ENCODE measurements at places on chromosomes 4 and X. TPM values are rescaled to one million over a fixed set of nuclear protein-coding genes. Genes with fewer than 3 reads are reported as not detected.

ZRSR2 gene
- 20.4 TPM for total RNA-seq

GAGE12H gene
- not detected for total RNA-seq

IGBP1 gene
- 60.1 TPM for total RNA-seq

MAGEA1 gene
- not detected for total RNA-seq
